ENCODE measurements at places on chromosomes 5 and 9.

DNA sequence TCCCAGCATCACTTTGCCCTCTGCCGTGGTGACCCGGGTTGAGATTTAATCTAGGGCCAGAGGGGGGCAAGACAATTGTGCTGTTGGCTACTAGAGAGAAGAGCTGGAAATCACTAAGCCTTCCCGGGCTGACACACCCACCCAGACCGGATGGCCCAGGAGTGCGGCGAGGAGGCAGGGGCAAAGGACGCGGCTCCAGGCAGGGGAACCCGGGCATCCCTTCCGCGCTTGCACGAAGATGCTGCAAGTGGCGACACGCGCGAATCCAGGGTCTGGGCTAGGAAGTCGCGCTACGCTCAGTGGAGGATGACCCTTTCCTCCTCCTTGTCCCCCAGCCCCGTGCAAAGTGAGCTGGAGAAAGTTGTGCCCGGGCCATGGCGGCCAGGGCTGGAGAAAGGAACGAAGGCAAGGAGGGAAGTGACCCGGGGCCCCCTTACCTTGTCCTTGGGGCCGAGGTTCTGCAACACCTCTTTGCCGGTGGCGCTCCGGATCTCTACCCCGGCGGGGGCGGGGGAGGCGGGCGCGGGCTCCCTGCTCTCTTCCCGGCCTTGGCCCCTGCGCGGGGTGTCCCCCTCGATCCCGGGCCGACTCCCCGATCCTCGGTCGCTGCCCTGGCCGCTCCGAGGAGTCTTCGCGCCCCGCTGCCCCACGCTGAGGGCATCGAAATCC, 693 bp downstream of the DPYSL3 start:
- DNase-seq = no peak

DNA sequence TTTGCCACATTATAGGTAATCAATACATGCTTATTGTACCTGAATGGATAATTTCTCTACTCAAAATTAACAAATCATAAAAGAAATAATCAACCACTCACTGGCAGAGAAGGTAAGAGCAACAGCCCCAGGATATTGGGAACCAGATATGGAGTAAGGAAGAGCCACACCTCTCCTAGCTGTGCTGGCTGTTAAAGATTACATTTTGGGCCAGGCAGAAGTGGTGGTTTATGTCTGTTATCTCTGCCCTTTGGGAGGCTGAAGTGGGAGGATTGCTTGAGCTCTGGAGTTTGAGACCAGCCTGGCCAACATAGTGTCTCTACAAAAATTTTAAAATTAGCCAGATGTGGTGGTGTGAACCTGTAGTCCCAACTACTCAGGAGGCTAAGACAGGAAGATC, 56.4 kb downstream of the BHMT start:
- DNase-seq = no peak

DNA sequence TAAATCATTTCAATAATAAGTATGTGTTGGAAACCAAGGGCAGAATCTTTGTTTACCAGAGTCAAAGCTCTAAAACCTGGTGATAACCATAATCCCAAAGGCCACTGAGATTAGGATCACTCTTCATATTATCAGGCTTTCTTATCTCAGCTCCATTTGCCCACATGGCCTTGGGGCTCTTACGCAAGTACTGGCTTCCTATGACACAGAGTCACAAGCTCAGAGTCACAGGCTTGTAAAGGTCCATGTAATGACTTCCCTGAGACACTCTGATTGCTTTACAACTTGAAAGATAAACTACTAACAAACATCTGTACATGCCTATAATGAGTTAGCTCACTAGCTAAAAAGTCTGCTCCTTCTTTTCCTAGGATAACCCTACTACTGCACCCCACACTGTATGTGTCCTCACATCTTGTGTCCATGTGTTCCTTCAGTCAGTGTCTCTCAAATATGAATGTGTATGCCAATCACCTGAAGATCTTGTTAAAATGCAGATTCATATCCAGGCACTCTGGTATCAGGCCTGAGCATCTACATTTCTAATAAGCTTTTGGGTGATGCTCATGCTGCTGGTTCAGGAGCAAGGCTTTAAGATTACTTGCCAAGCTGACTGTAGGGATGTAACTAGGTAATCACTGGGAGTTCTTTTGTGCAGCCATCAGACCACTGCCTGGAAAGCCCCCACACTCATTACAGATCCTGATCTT, 28.4 kb downstream of the SEMA6A start:
- no peak for DNase-seq

DNA sequence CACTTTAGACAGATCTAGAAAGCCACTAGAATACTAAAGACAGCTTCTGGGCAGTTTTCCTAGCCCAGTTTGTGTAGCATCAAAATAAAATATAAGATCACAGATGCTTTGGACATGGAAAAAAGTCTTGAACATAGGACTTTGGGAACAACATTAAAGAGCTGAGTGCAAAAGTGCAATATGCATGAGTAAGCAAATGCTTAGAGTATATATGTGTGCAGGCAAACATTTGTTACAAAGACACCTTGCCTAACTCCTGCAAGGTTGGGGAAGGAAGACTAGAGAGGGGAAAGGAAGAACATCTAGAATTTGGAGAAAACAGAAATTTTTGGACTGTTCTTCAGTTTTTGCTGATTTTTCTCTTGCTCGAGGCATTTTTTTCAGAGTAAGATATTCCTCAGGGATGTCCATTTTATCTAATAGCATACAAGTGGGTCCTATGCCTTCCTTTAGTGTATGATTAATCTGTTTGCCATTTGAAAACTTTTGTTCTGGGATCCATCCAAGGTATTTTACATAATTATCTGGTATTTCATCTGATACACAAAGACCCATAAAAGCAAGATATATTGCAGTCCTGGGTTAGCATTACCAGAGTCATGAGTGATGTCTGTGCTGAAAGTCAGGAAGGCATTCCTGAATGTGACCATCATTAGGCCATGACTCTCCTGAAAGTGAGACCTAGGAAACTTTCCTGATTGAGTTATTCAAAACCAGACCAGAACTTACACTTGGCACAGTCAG, 142.0 kb upstream of the RGMB start:
- DNase-seq = no peak

DNA sequence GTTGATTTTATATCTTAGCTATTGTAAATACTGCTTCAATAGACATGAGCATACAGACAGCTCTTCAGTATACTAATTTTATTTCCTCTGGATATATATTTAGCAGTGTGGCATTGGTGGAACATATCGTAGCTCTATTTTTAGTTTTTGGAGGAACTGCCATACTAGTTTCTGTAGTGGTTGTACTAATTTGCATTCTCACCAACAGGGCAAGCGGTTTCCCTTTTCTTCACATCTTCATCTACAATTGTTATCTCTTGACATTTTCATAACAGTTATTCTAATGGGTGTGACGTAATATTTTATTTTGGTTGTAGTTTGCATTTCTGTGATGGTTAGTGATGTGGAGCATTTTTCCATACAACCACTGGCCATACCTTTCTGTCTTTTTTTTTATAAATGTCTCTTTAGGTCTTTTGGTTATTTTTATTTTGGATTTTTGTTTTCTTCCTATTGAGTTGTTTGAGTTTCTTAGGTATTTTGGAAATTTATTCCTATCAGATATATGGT, 32.5 kb downstream of the TAF11L14 start:
- DNase-seq = no peak

GRCh38 chr9:111037708-111038330, 451 bp downstream of the LPAR1 start:
- DNase-seq = no peak

GRCh38 chr5:181189962-181190710, 14.9 kb downstream of the TRIM7 start:
- DNase-seq = peak; percentile 54

- no peak for DNase-seq
Observed at GRCh38 chr5:150397146-150397781, 15.4 kb downstream of the CD74 start.

DNA sequence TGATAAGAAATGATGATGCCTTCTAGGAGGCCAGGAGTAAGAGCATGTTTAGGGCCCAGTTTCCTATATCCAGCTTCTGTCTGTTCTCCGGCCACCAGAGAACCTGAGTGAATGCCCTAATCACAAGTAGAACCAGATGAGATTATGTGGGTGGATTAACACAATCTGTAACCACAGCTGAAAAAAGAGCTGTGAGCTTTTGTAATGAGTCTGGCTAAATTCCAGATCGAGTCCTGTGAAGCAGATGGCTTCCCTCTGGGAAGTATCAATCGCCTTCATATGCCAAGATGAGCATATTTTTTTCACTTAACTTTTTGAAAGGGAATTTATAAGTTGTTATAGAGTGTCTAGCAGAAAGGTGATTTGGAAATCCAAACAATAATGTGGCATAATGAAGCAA, 99.8 kb downstream of the NNT start:
- DNase-seq = no peak
